ENCODE measurements at places on chromosomes 4 and X.

GRCh38 chrX:66622209-66622608, 16.7 kb downstream of the EDA2R start:
- DNase-seq: no peak

DNA sequence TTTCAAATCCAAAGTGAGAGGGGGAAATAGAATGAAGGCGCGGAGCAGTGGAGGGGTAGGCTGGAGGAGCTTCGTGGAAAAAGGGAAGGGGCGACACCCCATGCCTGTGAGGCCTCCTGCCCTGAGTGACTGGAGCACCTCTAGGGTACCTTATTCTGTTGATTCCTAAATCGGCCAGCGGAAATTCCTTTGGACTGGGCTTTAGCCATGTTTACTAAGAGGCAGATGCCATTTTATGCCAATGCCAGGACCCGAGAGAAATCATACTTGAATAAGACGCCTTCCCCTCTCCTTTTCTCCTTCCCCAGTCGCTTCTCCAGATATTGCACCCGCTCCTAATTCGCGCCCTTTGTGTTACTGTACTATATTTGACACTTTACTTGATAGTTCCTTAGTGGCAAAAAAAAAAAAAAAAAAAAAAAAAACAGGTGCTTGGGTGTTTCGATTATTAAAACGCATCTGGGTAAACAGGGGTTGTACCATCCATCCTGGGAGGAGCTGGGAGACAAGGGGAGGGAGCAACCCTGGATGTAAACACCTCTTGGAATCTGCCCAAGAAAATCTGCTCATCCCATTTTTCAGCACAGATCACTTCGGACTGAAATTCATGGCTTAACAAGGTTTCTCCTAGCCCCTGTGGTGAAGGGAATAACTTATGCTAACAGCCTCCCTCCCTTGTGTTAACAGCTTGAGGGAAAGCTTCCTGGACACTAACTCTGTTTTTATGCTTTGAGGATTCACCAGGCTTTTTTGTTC, 1.5 kb downstream of the BMP3 start:
- no peak for DNase-seq

DNA sequence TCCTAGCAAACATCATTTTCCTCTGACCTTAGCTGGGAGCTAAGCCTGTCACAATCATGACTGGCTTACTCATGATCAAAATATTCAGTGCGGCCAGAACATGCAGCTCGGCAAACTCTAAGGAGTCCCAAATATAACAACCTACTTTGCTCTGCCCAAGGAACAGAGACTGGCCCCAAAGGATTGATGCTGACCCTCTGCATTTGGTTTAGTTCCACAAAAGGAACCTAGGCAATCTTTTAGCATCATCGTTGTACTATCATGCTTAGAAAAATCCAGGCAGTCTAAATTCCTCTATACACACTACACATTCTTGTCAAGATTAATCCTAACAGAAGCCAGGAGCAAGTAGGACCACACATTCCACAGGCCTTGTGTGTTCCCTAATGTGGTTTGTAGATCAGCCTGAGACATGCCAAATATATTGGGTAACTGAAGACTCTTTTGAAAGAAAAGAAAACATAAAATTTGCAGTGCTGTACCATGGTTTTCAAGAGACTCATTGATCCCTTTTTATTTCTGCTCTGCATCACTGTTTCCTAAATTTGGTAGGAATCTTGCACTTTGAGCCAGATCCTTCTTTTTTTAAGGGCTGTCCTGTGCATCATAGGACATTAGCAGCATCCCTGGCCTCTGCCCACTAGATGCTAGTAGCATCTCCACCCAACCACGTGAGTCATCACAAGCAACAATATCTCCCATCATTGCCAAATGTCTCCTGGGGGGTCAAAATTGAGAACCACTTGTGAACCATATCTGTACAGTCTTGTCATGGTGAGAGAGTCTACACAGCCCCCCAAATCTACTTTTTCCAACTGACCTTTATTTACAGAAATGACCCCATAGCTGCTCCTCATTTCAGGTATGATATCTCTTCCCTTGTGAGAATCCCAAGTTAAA, 17.6 kb upstream of the CC2D2A start:
- no peak for DNase-seq

DNA sequence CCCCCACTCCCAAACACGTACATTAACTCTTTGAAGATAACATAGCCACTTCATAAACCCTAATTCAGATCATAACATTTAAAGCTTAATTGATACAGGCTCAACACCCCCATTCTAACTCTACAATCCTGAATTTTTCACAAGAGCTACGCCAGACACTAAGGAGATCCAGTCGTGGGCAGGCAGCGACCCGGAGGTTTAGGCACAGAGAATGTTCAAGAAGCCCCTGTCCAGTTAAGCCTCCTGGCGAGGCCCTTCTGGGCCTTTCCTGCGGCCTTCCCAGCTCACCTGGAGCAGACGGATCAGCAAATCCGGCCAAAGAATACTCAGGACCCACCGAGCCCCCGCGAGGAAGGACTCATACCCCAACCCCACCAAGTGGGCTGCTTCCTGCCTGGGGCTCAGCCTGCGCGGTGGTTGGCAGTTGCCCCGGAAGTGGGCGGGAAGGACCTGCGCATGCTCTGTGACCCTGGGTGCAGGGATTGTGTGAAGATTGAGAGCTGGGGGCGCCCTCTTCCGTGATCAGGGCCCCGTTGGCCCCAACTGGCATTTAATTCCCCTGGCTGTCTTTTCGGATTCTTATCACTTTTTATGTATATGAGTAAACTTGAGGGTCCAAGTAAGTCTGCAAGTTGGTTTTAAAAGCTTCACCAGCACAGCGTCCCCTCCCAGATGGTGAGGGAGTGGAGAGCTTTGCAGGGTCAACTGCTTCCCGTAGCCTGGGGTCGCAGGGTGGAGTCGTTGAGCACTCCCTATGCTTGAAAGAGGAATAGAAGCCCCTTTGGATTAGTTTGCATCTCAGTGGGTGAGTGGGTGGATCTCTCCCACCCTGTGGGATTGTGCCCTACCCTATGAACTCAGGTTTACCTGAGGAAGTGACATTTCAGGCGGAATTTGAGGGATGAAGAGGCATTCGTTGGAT, at the start of gene TRIM61:
Gene TRIM61 (minus strand): TSS at position 415 of the 922 bp plus-strand sequence. CDS start 7,655 bp downstream, outside the sequence.
- peak; percentile 15 for DNase-seq

DNA sequence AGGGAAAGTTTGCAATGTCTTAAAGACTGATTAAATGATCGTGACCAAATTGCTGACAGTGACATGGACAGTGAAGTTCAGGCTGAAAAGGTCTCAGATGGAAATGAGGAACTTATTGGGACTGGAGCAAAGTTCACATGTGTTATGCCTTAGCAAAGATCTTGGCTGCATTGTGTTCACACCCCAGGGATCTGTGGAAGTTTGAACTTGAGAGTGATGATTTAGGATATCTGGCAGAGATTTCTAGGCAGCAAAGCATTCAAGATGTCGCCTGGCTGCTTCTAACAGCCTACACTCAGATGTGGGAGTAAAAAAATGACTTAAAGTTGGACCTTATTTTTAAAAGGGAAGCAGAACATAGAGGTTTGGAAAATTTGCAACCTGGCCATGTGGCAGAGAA, 21.4 kb downstream of the SCARB2 start:
- DNase-seq: no peak

DNA sequence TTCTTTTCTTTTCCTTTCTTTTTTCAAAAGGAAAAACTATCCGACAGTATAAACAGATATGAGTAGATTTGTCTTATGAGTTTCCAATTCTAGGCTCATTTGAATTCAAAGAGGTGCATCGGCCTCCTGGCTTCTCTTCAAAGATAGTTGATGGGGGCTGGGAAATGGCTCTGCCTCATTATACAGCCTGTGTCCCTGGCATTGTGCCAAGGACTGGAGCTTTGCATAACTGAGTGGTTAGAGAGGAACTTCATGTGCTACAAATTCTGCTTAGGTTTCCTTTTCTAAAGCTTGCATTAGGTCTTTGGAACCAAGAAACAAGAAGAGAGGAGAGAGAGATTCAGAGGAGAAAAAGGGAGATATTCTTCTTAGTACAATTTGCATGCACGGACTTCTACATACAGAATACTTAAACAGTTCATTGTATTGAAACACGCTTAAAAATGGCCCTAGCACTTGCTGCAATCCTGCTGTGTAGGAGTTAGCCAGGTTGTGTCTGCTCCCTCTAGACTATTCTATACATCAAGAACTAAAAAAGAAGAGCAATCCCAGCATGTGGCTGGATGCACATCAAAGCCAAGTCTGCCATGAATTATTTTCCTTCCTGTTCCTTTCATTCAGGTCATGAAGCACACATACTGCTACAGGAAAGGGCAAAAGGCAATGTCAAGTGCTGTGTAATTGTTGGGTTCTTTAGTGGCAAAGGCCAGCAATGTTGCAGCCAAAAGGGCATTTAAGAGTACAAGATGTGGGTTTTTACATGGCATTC, 70.9 kb downstream of the INTS12 start:
- DNase-seq: no peak

DNA sequence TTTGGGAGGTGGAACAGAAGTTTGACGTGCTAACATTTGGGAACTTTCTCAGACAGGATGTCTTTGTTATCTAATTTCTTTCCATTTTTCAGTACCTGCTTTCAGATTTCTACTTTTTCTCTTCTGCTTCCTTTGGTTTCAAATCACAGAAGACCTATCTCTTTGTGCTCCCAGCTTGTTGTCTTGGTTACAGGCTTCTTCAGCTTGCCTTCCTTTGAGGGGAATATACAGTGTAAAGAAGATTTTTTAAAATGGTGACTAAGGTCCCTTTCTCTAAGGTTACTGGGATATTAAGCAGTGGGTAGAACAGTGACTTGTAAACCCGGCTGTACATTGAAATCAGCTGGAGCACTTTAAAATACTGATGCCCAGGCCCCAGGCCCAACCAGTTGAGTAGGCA, 48.0 kb downstream of the TMEM164 start:
- DNase-seq: no peak

DNA sequence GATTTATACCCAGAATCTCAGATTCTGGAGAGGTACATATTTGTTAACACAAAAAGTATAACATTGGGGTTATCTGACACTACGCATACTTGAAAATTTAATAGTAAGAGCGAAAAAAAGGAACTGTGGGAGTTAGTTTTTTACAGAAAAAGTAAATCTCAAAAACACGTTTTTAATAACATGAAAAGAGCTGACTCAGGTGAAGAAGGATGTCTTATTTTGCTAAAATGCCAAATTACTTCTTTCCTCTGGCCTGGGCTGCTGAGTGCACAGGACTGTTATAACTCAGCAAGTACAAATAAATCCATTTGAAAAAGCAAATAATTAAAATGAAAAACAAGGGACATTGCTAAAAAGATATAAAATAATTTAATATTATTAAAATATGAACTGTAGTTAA, 1322.9 kb downstream of the ARAP2 start:
- no peak for DNase-seq

DNA sequence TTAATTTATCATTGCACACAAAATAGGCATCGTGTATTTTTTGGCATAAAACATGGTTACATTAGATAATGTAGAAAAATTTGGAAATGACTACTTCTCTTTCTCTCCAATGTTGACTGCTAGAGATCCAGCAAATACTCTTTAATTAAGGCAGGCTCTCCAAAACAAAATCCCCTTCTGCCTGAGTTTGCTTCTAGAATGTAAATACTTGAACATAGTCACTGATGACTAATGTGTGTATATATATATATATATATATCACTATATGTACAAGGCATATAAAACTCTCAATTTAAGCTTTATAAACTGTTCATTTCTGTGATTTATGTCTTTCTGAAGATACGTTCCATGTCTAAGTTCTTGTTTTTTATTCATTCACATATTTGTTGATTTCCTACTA, 67.2 kb upstream of the CAMK2D start:
- DNase-seq: no peak

DNA sequence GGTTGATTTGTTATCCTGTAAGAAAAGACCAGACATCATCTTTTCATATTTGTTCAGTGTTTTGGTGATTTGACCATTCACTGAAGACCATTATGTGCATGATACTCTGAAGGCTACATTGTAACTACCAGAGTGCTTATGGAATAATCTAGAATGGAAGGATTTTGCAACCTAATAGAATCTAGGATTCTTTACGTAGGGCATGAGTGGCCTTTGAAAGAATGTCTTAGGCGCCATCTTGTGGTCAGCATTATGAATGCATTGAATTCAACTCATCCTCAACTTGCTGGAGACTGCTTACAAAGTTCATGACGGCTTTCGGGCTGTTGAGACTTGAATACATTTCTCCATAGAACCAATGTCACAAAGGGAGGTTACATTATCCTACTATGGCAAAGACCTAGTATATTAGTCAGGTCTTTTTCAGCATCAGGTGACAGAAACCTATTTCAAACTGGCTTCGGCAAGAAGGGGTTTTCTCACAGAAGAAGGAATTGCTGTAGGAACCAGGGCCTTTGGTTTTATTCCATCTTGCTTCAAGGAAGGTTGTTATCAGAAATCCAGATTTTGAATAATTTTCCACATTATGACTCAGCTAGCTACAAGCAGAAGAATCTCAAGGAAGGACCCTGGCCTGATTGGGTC, 104.1 kb downstream of the GPAT3 start:
- peak; percentile 37 for DNase-seq

GRCh38 chr4:98663226-98664006, 5.0 kb upstream of the TSPAN5 start:
- peak; percentile 73 for DNase-seq

GRCh38 chr4:7016086-7016485, 27.1 kb upstream of the TADA2B start:
- no peak for DNase-seq

DNA sequence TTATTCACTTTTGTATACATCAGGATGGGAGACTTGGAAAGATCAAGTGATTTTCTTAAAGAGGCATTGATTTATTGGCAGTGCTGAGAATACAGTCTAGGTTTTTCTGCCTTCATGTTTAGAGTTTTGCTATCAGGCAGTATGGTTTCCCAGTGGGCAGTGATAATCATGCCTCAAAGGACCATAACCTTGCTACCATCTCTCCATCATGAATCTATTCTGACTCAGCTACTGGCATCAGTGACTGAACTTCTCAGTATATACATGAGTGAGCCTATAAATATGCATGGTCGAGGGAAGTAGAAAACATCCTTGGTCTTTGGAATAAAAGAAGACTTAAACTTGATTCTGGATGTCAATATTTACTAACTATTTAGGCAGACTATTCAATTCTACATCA, 562.0 kb upstream of the AADAT start:
- DNase-seq: no peak

GRCh38 chr4:131044368-131044767, 1948.4 kb downstream of the C4orf33 start:
- DNase-seq: no peak

DNA sequence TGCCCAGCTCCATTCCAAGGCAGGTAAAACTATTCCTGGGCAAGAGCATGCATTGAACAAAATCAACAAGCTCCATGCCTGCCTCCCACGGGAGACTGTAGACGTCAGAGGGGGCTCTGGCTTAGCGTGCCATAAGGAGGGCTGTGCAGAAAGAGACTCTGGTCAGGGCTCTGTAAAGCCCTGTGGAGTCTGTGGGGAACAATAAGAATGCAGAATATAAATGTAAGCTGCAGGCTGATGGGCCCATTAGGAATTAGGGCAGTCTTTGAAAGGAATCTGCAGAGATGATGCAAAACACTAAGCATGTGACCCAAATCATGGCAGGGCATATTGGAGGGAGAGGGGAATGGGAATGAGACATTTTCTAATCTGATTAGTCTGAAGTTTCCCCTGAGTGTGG, 170.3 kb downstream of the EFHC2 start:
- DNase-seq: no peak
